Right ventricle myocardium inferior (tissue), 1 donor: ENCODE measurements at places on chromosomes 3 and 15.

GRCh38 chr15:37252530-37252929 lies 152.2 kb upstream of the MEIS2 start:
- no peak for DNase-seq

- no peak for DNase-seq
Measured at GRCh38 chr15:94745371-94745770, 514.0 kb downstream of the MCTP2 start.

DNA sequence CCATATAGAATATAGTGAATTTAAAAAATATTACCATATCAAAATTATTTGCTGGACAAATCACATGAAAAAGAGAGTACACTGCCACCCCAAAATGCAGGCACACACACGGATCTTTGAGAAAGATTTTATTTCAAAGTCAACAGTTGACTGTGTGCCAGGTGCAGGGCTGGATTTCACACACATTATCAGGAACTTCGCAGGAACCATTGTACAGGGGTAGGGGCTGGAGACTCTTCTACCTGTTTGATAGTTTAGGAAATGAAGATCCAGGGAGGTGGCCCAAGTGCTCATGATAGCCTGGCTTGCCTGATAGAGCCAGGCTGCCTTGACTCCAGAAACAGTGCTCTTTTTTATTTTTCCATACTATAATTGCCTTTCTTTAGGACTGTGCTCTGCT lies 54.2 kb downstream of the IL1RAP start:
- DNase-seq: no peak

DNA sequence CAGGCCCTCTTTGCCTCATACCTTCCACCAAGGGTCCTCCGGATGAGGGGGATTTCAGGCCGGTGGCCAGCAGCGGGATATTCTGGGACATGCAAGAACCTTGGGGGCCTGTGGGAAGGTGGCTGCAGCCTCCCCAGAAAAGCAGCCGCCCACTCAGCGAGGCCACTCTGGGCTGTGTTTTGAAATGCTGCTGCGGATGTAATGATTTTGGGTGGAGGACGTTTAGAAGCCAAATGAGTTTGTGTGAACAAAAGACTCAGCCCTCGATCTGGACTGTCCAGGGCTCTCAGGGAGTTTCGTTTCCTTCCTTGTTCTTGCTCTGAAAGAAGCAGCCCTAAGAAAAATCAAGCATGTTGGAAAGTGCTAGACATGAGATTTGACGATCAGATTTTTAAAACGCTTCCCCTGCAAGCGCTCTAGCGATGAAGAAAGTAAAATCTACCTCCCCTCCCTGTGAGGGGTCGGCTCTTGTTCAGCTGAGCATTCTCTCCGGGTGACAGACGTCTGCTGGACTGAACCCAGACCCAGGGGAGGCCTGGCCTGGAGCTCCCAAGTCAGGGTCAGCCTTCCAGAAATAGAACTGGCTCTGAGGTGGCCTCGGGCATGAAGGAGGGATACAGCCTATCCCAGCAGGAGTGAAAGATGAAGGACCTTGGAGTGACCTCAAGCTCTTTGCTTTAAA lies 12.9 kb downstream of the HEG1 start:
- peak; percentile 74 for DNase-seq

DNA sequence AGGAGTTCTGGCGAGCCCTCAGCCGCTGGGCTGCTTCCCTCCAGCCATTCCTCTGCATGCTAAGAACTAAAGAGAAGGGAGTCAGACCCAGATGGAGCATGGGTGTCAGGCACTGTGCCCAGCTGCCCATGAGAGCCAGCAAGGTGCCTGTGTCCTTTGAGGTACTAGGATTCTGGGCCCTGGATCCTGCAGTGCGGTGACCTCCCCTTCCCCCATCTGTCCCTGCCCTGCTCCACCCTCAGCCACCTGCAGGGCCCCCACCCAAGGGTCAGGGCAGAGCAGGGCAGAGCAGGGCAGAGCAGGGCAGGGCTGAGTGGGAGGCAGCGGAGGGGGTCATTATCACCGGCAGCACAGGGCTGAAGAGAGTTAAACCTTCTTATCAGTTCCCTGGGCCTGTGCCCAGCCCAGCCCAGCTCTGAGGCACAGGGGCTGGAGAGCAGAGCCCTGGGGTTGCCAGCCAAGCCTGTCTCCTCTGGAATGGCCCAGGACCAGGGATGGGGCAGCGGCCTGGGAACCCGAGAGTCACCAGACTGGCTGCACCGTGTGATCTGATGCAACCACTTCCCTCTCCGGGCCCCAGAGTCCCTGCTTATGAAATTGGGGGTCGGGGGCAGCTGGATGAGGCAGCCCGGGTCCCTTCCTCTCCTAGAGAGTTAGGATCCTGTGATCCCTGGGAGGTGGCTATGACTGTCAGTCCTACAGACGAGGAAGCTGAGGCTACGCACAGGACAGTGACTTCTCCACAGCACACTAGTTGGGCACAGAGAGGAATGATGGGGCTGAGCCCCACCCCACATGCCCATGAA lies 17.3 kb downstream of the ZDHHC19 start:
- DNase-seq: peak; percentile 89

DNA sequence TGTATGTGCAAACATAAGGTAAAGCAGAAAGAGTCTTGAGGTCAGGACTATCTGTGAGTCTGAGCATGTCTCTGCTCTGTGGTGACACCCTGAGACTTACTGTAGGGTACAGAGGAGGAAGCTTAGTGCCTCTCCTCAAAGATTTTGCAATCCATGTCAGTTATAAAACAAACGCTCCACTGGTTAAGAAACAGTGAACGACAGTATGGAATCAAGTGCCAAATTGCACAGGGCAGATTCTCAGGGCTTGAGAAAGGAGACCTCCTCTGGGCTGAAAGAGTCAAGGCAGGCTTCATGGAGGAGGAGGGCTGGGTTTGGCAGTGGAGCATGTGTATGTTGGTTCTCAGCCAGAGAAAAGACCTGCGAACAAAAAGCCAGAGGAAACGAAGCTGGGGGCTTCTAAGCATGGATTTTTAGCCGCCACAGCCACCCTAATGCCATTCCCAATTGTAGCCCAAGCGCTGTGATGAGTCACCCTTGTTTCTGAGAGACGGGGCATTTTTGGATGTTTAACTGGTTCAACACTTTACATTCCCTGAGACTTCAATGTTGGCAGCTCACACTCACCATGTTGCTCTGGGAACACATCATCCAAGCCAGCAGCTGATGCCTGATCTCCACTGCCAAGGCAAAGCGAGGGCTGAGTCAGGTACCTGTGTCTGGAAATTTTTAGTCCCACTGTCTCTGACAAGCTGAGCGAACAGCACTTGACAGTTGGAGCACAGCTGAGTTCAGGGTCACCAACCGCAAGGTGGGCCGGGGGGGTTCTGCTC lies 3.4 kb upstream of the DGKG start:
- DNase-seq: peak; percentile 64

DNA sequence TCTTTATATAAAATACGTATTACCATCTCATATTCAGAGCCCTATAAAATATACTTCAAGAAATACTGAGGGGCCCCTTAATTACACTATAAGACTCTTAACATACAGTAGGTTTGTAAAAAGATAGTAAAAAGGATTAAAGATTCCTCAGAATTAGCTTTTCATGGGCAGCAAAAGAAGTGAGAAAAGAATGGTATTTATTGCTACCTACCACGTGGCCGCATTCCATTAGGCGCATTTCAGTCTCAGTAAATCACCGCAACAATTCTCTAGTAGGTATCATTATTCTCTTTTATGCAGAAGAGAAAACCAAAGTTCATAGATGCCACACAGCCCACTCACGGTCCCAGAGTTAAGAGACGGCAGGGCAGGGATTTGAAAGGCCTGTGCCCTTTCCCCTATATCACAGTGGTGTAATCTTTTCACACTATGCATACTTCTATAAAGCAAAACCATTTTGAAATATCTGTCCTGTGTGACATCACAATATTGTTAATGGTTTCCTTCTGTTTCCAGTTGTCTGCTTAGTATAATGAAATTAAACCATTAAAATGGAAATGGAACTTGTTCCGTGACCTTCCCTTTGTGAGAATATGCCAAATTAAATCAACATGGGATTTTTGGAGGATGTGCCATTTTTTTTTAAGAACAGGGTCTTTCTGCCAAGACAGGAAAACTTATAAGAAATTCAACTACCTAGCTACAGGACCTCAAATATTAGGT lies 1072.2 kb downstream of the FHIT start:
- DNase-seq: no peak

DNA sequence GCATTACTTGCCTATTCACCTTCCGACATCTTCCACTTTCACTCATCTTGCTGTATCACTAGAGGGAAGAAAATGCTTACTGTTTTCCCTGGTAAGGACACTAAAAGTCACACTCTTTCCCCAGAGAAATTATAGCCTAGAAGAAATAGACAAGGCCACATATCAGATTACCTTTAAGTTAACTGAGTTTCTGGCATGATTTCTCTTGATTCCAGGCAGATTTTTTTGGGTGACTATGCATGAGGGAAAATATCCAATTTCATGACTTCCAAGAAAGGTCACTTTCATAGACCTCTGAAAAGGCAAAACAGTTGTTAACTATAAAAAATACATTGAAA lies 30.3 kb downstream of the TCF12 start:
- DNase-seq: no peak

GRCh38 chr3:77412021-77412438 lies 372.1 kb downstream of the ROBO2 start:
- no peak for DNase-seq

DNA sequence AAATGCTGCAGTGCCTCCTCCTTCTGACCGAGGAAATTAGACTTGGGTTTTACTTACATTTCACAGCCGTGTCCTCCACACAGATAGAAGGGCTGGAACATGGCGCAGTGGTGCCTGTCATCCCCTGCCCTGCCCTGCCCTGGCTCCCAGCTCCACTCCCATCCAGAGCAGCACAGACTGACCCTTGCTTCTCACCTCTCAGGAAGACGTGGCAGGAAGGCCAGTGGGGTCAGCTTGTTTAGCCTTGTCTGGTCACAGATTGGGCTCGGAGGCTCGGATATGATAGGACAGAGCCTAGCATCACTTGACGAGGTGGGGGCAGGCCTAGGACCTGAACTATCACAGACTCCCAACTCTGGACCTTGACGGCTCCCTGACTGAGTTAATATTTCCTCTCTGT lies 88.5 kb downstream of the LINGO1 start:
- DNase-seq: no peak

GRCh38 chr3:174541708-174542315 lies 317.3 kb upstream of the NAALADL2 start:
- DNase-seq: no peak

DNA sequence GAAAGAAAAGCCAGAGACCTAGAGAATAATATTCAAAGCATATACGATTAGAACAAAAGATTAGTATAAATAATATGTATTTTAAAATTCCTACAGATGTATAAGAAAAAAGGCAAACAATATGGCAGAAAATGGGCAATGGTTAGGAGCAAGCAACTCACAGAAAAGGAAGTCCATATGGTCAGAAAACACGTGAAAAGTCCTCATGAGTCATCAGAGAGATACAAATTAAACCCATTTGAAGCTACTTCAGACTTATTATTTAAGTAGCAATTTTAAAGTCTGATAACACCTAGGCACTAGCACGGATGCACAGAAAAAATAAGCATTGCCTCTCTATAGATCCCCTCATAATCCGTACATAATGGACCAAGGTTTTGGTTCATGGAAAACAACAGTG lies 25.6 kb downstream of the SLC7A14 start:
- no peak for DNase-seq

- DNase-seq: no peak
Measured at GRCh38 chr15:51623386-51623938, 891 bp upstream of the DMXL2 start.

DNA sequence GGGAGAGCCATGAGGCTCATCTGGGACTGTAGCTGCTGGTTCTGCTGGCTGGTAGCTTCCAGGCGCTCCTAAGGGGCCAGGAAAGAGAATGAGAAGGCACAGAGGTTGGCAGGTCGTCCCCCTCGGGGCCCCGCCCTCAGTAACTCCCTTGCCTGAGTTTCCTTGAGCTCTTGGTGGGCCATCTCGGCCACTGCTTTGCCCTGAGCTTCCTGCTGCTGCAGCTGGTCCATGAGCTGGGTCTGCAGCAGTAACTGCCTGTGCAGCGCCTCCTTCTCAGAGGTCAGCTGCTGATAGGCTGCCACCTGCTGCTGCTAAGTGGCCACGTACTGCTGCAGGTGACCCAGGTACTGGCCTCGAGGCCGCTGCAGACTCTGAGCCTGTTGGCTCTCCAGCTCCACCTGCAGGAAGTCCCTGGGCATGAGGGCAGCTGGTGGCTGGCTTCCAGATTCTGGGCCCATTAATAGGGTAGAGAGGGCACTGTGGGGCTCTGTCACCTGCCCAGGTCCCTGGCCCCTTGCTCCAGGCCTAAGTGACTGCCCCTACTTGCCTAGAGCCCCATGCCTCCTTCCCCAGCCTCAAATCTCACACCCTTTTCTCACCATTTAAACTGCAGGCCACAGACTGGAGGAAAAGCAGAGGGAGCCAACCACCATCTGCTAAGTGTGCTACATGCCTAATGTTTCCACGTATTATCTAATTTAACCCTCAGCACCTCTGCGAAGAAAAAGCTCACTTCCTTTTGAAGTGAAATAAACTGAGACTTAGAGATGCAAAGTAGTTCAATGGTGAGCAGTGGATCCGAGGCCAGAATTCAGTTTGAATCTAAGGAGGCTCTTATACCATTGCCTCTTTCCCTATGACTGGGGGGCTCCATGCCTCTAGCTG lies 10.8 kb upstream of the VPS33B start:
- DNase-seq: peak; percentile 74

- DNase-seq: no peak
Measured at GRCh38 chr3:197256836-197257444, 41.5 kb downstream of the DLG1 start.

DNA sequence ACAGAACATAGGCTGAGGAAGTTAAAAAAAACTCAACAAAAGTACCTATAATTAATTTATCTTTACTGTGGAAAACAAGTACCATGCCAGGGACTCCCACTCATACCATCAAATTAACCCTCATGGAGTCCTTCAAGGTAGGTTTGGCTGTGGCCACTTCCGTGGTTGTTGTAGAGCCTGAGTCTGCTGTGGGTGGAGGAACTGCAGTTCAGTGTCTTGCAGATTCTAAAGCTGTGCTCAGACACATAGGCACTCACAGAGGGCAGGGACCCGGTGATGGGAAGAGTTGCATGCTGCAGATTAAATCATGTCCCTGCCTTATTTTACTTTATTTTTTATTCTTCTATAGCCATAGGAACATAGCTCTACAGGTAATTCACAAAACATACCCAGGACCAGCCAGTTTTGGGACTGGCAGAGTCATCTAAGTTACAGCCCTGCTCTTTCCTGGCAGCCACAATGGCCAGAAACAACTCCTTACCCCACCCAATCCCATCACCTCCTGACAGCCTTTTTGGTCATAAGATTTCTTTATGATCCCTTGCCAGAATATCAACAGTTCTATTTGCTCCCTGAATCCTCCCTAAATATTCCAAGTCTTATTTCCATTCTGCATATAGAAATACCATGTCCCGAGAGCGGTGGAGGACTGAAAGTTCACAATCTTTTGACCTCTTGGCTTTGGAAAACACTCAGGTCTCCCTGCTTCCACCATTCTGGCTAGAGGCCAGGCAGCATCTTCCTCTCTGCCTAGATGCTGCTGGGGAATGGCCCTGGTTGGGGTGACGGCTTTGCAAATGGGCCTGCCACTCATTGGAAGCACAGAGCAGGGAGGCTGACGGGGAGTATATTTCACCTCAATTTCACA lies 193.7 kb downstream of the CHST2 start:
- DNase-seq: no peak

- DNase-seq: no peak
Measured at GRCh38 chr15:79195802-79196201, 86.7 kb upstream of the ANKRD34C start.
